ENCODE measurements at places on chromosomes 7 and 10.

- no peak for DNase-seq
Observed at GRCh38 chr7:11133436-11133959, 159.8 kb downstream of the PHF14 start.

DNA sequence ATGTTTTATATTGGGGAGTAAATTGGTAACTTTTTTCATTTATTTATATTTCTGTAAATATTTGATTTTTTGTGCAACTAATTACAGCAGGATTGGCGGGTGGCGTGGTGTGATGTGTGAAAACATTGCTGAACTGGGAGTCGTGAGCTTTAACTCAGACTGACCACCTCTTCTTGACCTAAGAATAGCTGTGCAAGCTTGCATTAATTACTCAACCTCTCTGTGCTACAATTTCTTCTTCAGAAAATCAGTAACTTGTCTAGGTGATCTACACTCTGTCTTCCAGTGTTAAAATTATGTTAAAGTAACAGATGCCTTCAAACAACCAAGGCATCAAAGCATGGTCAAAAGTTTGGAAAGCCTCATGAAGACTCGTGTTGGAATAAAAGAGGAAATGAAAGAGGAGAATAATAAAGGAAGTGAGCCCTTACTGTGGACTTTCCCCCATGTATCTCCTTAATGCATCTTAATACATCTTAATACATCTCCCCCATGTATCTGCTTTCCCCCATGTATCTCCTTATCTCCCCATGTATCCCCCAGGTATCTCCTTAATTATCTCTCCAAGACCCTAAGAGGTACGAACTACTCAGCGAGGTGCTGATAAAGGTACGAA lies 71.2 kb downstream of the SVIL start:
- no peak for DNase-seq

DNA sequence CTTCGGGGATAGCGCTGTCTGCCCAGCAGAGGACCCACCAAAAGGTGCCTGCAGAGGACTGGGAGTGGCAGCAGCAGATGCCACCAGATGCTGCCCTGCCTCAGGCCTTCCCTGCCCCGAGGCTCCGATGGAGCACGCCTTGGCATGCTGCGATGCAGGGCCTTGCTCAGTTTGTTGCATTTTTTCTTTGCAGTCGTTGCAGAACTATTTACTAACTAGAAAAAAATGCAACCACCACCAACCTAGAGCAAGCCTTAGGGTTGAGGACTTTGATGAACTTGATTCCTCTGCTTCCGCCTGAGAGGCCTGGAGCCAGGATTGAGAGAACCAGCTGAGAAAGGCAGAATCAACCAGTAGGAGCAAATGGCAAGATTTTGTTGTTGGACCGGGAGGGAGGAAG lies 585.6 kb upstream of the MKI67 start:
- DNase-seq = no peak

DNA sequence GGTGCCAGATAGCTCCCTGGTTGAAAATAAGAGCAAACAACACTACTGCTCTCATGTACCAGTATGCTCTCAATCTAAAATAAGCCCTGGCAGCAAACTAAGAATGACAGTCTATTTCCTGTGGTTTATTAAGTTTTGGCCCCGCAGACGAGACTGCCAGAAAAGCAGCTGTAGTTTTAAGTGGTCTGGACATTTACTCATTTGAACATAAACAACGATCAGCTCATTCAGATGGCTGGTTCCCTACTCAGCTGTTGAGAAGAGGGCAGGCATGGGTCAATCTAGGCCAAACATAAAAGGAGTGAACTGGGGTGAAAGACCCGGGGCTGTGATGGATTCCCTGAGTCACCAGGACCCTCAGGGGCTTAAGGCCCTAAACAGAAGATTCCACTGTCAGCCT lies 4.5 kb downstream of the TRIL start:
- DNase-seq = no peak

DNA sequence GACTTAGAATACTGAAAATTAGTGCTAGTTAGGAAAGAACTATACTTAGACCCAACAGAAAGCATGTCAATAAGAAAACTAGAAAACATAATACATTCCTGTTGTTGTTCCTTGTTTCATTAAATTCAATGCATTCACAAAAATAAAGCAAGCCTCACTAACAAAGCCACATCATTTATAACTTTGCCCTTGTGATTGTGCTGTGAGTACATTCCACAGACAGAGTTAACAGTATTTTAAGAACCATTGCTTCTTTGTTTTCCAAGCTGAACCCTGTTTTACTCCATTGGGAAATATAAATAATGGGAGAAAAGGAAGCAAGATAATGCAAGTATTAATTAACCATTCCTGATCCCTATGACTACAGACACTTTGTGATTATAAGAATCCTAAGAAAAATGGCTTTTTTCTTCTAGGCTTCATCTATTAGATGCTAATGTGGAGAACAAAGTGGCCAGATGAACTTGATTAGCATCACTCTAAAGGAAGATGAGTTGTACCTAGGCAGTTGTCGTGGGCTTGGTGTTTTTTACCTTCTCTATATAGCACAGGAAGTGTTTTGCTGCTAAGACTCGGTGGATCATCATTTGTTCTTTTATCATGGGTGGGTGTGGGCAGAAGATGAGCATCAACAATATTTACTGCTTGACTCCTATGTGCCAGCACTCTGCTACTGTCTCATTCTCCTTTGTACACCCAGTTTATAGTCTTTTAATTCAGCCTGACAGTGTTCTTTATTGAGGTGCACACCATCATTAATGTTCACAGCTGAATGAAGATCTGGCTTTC lies 34.2 kb upstream of the ZNRF2 start:
- no peak for DNase-seq

GRCh38 chr7:29424984-29425309 lies 138.7 kb upstream of the PRR15 start:
- DNase-seq = no peak

DNA sequence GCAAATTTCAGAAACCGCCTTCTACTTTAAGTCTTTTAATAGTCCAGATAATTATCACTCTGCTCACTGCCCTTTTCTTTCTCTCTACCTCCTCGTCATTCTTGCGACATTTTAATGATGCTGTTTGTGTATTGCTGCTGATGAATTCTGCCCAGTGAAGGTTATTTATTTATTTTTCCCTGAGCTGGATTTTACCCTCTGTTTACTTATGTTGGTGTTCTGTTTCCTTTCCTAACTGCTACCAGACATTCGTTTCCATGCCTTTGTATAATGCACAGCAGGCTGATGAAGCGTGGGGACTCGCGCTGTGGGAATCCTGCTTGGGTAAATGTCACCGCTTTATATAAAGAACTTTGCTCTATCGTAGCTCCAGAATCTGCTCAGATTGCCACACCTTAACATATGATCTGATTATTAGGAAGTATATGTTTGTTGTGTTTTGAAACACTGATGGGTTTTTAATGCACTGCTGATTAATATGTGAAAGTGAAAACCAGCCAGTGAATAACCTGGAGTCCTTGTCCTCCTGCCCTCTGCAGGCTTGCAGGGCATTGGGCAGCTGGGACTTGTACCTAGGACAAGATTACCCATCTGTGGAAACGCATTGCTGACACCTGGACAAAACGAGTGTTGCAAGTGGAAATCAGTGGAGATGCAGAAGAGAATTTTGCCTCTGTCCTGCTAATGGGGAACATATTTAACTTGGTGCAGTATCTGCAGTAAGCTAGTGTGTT lies 291.5 kb downstream of the SDK1 start:
- no peak for DNase-seq

DNA sequence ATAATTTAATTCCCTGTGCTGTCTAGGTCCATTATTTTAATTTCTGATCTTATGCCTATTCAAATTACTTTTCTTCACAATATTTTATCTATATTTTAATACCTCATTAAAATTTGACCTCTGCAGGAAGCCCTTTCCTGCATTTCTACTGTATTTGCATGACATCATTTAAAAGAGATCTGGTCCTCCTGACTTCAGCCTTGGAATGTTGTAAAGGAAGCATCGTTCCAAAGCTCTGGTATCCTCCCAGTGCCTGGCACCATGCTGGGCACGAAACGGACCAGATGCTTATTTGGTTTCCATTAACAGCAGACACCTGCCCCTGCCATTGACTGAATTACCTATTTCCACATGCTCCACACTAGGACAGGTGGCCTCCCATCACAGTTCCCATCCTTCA lies 247.5 kb downstream of the KLF6 start:
- no peak for DNase-seq

DNA sequence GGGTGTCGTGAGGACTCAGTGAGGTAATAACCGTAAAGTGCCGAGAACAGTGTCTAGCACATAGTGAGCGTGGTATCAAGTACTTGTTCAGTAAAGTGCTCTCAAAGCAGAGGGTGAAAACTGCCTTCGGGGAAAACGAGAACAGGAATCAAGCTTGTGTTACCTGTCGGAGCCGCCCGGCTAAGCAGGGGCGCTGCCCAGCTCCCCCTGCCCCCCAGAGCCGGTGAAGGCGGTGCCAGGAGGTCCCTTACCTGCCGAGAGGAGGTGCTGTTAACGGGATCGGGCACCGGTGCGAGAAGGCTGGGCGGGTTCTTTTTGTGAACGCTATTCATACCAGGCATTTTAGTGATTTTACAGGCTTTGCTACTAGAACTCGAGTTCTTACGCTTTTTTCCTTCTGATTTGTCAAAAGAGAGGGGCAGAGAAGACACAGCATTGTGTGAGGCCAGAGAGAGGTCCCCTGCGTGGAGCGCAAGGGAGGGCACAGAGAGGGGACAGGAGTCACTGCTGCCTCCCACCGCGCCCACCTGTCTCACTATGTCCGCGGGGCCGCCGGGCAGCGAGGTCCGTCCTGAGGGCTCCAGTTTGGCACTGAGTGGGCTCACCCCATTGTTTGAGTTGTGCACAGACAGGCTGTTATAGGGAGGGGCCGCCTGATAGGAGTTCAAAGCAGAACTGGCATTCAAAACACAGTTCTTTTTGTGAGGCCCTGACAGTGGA lies 32.5 kb upstream of the EFCAB10 start:
- no peak for DNase-seq

- no peak for DNase-seq
Observed at GRCh38 chr10:69883310-69884023, 81.8 kb downstream of the COL13A1 start.

- DNase-seq = no peak
Observed at GRCh38 chr7:514651-515598, 4.7 kb downstream of the PDGFA start.

DNA sequence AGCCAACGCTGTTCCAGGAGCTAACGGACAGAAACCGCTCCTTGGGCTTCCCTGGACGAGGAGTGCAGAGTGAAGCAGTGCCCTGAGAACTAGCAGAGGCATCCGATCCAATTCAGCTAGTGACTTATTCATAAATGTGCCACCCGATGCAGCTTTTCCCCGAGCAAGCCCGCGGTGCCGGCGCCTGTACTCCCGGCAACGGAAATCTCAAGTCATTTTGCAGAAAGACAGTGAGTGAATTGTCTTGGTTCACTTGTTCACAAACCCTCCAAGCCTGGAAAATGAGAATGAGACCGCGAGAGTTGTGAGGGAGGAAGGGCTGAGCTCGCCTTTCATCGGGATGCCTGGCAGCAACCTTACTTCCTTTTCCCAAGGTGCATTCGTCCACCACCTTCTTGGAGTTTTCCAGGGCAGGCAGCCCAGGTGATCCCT lies 87.5 kb downstream of the COBL start:
- DNase-seq = no peak

- DNase-seq = no peak
Observed at GRCh38 chr7:126803990-126804389, 448.8 kb downstream of the GRM8 start.

DNA sequence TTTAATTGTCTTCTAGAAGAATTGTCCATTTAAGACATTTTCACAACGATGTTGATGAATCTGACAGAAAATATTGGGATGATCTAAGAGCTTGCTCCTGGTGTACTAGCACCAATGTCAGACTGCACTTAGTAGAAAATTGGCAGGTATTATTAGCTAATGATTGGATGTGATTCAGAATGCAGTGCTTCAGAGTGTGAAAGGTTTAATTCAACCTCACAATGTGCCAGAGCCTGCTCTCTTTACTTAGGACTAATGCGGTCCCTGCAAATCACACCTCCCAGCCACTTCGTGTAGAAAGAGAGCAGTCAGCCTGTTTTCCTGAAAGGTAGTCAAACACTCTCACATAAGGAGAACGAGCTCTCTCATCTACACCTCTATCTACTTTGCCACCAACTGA lies 197.5 kb downstream of the ZNF438 start:
- no peak for DNase-seq

DNA sequence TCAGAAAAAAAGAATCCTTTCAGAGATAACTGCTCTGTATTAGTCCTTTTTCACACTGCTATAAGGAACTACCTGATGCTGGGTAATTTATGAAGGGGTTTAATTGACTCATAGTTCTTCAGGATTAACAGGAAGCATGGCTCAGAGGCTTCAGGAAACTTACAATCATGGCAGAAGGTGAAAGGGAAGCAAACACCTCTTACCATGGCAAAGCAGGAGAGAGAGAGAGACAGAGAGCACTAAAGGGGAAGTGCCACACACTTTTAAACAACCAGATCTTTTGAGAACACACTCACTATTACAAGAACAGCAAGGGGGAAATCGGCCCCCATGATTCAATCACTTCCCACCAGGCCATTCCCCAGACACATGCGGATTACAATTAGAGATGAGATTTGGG lies 114.2 kb downstream of the TES start:
- DNase-seq = no peak

- no peak for DNase-seq
Observed at GRCh38 chr10:76428551-76429367, 997.3 kb downstream of the LRMDA start.

GRCh38 chr10:71223347-71224058 lies 11.1 kb downstream of the UNC5B start:
- DNase-seq = no peak

GRCh38 chr7:25148772-25149575 lies 23.9 kb upstream of the CYCS start:
- DNase-seq = no peak

DNA sequence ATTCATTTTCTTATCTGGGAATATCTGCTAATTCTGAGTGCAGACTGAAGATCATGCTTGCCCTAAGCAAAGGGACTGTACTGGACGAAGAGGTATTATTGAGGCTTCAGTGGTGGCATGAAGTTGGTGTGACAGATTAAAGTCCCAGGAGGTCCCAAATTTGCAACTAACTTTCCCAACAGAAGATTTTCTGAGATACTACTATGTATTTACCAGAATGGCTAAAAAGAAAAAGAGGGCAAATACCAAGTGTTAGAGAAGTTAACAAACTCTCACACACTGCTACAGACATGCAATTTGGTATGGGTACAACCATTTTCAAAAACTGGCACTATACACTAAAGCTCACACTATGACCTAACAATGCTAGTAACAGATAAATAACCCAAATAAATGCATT lies 28.3 kb downstream of the IDE start:
- no peak for DNase-seq

- DNase-seq = no peak
Observed at GRCh38 chr10:128710798-128711183, 584.6 kb upstream of the MKI67 start.

DNA sequence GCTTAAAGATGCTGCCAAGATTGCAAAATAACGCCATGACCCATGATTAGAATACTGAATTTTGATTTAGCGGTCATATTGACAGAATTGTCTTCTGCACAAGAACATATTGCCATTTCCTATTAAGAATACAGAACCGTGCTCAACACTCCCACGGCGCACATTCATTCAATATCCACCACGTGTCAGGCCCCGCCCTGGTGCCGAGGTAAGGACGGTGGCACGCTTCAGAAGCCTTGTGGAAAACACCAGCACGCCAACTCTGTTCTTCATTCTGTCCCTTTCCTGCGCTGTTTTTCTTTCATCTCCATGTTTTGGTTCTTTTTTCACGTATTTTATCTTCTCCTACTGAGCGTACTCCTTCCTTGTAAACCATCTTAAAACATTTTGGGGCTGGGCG lies 189.3 kb downstream of the ZMYND11 start:
- DNase-seq = no peak

GRCh38 chr7:2106924-2107323 lies 125.8 kb downstream of the MAD1L1 start:
- DNase-seq = no peak

Measured in stimulated activated CD4-positive, alpha-beta T cell treated with anti-CD3 and anti-CD28 coated beads, TNF-alpha, amount 100 ng/mL, for 1 hour (primary cell).